Cerebellar nuclear complex (tissue), 1 donor: ENCODE measurements at places on chromosomes 3 and 15.

- no peak for DNase-seq
Observed at GRCh38 chr15:76310475-76311099, 682 bp downstream of the ETFA start.

GRCh38 chr3:3110299-3110630 is at the start of gene IL5RA:
Gene IL5RA (minus strand): TSS chr3:3110374. CDS start chr3:3104984, 5,390 bp downstream.
- no peak for DNase-seq

DNA sequence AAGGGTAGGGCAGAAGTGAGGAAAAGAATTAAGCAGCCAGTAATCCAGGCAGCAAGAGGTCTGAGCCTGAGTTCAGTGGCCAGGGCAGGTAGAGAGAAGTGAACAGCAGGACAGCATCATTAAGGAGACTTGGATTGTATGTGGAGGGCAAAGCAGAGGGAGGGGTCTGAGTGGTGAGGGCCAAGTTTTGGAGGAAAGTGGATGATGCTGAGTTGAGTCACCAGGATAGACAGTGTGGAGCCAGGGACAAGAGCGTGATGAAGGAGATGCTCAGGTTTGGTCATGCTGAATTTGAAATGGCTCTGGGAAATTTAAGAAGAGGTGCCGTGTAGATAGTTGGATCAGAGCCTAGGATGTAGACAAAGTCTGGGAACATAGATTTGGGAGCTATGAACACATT is 93.1 kb downstream of the ARHGEF26 start:
- no peak for DNase-seq

- DNase-seq, result no peak
Observed at GRCh38 chr3:175199961-175200360, 340.8 kb downstream of the NAALADL2 start.

DNA sequence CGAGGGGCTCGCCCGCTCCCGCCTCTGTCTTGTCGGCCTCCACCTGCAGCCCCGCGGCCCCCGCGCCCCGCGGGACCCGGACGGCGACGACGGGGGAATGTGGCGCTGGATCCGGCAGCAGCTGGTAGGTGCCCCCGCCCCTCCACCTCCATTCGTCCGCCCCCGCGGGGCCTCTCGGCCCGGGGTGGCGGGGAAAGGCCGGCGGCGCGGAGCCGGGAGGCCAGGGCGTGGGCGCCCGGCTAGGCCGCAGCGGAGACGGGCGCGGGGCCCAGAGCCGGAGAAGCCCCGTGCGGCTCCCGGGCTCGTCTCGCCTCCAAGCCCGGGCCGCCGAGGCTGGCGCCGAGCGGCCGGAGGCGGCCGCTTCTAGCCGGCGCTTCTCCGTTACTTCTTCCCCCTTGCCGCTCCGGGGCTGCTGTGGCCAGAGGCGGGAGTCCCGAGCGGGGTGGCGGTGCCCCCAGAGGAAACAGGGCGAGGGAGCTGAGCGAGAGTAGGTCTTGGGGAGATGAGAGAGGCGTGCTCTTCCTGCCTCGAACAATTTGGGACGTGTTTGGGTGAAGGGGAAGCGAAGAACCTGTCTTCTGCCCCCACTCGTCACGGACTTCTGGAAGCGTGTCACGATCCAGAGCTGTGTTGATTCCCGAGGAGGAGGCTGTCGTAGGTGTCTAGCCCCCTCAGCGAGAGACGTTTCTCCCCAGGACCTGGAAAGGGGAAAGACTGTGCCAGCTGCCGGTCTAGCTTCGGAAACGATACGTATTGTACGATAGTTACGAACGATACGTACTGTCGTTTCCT is 555 bp downstream of the ATP11B start:
- DNase-seq, result no peak

- no peak for DNase-seq
Observed at GRCh38 chr3:171101982-171102641, 75.6 kb upstream of the SLC2A2 start.

DNA sequence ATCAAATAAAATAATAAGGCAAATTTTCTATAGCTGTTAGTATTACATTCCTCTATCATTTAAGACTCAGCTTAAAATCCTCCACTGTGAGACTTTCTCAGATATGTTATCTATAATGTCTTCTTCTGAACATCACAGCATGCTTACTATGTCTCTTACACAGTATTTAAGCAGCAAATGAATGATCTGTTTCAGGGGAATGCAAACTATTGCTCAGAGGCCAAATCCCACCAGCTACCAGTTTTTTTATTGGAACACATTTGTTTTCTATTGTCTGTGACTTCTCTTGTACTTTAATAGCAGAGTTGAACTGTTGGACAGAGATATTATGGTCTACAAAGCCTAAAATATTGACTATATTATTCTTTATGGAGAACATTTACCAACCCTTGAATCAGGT is 59.6 kb downstream of the C3orf38 start:
- DNase-seq, result no peak

DNA sequence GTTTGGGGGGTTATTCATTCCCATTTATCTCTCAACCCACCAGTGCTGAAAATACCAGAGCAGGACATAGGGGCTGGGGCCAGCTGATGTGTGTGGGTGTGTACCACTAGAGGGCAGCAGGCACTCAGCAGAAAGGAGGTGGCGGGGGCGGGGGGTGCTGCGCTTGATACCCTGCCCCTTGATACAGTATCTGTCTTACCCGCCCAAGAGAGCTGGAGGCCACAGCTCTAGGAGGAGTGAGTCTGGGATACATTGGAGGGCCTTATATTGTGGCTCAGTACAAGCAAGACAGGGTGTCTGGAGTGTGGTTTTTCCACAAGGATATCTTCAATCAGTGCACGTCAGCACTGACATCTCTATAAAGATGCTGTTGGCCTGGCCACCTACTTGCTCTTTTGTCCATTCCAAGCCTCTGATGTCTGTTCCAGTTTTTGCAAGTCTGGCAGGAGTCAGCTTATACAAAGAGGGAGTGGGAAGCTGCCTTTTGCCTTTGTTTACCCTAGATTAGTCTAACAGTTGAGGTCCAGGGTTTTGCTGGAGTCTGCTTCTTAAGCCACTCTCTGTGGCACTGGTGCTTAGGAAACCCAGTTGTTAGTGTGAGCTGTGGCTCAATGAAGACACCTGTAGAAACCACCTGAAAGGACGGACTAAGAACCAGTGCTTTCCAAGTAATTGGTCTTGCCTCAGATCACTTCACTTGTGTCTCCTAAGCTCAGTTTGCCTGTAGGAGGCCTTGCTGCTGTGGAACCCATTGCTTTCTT is 1.5 kb upstream of the RBM15B start:
- no peak for DNase-seq

DNA sequence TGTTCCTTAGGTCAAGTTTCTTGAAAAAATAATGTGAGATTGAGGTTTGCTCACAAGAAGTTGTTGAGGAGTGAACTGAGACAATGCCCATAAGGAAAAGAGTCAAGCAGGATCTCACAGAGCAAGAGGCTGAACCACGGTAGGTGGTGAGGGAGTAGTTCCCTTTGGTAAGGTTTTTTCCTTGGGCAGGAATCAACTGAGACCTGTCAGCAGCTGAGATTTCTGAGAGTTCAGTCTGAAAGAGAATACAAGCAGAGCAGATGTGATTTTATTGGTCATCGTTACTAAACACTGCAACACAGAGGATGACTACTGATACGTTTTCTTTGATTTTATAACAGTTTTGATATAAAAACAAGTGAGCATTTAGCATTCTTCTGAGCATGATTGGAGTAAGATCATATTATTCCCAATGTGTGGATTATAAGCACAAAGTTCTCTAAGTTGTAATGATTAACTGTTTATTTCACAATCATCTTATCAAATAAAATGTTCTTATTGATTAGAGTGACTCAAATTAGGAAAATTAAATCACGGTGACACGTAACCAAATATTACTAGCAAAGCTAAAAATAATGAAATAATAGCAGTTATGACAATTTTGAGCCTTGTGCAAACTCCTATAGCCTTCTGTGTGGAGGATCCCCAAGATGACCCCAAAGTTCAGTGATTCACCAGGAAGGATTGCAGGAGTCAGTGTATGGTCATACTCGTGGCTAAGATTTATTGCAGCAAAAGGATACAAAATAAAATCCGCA is 346.2 kb upstream of the ZNF717 start:
- DNase-seq, result no peak

GRCh38 chr3:89360156-89360555 is 252.7 kb downstream of the EPHA3 start:
- no peak for DNase-seq

- no peak for DNase-seq
Observed at GRCh38 chr15:83404121-83404520, 43.0 kb upstream of the SH3GL3 start.

- DNase-seq, result no peak
Observed at GRCh38 chr15:48868536-48868935, 9.4 kb upstream of the EID1 start.

GRCh38 chr3:129612534-129613366 is 6.3 kb upstream of the PLXND1 start:
- DNase-seq, result no peak

- DNase-seq, result no peak
Observed at GRCh38 chr15:101534376-101534970, 45.0 kb upstream of the PCSK6 start.

GRCh38 chr3:16768014-16768413 is 116.7 kb upstream of the PLCL2 start:
- no peak for DNase-seq

DNA sequence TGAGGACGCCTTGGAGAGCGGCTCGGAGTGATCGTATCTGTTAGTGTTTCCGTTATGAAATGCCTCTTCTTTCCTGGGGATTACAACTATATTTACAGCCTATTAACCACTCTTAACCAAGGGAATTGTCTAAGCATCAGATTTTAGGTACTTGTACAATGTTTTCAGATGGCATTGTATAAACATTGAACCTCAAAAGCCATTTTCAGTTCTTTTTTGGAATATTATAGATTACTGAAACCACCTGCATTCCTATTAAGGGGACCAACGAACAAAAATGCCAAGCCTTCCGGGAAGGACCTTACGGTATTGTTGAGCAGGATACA is 1.1 kb downstream of the NEO1 start:
- no peak for DNase-seq
